Stimulated activated CD4-positive, alpha-beta T cell treated with anti-CD3 and anti-CD28 coated beads, Interleukin-4, amount 100 ng/mL, for 4 hours (primary cell): ENCODE measurements at places on chromosomes 6 and 20.

DNA sequence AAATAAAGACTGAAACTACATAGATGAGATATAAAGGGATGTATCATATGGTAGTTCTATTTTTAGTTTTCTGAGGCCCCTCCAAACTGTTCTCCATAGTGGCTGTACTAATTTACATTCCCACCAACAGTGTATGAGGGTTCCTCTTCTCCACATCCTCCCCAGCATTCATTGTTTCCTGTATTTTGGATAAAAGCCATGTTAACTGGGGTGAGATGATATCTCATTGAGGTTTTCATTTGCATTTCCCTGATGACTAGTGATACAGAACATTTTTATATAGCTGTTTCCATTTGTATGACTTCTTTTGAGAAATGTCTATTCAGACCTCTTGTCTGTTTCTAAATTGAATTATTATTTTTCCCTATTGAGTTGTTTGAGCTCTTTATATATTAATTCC lies 229.3 kb downstream of the RFPL4B start:
- no peak for DNase-seq

- DNase-seq: no peak
These were observed 47.7 kb upstream of the DACT2 start for GRCh38 chr6:168367285-168367751.

GRCh38 chr6:775863-776262 lies 82.9 kb upstream of the EXOC2 start:
- no peak for DNase-seq

DNA sequence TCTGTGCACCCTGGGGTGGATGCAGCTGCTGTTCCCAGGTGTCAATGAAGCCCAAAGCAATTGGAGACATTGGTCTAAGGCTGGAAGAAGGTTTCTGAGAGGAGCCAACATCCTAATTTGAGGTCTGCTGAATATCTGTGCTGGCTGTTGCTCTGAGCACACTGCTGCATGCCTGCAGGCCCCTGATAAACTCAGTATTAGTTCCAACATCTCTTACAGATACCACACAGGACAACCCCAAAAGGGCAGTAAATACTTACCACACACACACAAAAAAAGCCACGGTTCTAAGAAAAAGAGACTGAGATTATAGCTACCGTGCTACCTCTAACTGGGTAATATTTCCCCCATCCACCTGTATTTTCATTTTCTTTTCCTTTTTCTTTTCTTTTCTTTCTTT lies 164.3 kb upstream of the SOX4 start:
- DNase-seq: no peak

DNA sequence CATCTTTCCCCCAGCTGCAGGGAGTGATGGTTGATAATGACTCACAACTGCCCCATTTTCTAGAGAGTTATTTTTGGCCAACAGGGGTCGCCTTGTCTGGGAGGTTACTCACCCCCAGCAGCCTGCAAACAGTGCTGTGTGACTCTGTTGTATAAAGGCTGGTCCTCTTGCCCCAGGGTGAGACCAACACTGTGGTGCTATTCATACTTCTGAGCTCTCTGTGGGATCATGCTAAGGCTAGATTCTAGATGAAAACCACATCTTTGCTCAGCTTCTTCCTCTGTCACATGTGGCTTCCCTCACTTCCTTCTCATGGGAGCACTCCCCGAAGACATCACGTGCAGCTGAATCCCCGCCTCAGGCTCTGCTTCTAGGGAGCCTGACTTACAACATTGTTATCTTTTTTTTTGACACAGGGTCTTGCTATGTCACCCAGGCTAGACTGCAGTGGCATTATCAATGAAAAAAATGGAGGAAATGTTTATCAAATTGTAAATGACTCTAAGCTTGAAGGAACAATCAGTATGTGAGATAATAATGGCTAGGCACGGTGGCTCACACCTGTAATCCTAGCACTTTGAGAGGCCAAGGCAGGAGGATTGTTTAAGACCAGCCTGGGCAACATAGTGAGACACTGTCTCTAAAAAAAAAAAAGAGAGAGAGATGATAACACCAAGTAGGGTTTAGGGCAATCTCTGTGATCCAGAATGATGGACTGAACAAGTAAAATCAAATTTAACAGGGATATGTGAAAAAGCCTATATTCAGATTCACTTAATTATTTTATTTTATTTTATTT lies 55.7 kb upstream of the SLC23A2 start:
- peak; percentile 73 for DNase-seq

GRCh38 chr6:132456700-132457143 lies 55.4 kb upstream of the MOXD1 start:
- no peak for DNase-seq

DNA sequence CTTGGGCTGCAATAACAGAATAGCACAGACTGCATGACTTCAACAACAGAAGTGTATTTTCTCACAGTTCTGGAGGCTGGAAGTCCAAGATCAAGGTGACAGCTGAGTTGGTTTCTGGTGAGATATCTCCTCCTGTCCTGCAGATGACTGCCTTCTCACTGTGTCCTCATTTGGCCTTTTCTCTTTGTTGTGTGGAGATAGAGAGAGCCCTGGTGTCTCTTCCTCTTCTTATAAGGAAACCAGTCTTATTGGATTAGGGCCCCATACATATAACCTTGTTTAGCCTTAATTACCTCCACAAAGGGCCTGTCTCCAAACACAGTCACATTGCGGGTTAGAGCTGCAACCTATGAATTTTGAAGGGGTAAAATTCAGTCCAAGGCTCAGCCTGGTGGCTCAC lies 57.0 kb upstream of the BMP6 start:
- DNase-seq: no peak

- no peak for DNase-seq
These were observed 2.1 kb downstream of the SOBP start for GRCh38 chr6:107491760-107492660.

- no peak for DNase-seq
These were observed 314.3 kb upstream of the NT5E start for GRCh38 chr6:85135376-85136094.

- DNase-seq: no peak
These were observed 47.6 kb upstream of the SMLR1 start for GRCh38 chr6:130779658-130780033.

DNA sequence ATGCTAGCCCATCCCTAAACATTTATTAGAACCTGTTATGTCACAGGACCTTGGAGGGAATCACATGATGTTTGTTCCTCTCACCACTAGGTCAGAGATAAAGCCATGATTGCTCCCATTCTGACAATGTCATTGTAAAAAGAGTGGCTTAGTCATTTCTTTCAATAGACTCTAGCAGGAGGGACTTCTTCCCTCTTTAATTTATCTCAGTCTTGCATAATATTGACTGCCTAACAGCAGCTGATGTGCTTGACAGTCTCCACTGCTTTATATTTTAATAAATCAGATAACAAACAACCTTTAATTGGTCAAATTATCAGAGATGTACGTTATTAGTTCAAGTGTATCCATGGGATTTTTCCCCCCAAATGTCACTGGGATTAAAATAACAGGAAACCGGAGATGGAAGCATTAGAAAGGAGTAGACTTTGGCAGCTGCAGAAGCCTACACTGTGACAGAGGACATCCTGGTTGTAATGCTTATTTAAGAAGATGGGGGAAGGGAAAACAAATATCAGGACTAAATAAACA lies 39.6 kb downstream of the LAMA4 start:
- DNase-seq: no peak

DNA sequence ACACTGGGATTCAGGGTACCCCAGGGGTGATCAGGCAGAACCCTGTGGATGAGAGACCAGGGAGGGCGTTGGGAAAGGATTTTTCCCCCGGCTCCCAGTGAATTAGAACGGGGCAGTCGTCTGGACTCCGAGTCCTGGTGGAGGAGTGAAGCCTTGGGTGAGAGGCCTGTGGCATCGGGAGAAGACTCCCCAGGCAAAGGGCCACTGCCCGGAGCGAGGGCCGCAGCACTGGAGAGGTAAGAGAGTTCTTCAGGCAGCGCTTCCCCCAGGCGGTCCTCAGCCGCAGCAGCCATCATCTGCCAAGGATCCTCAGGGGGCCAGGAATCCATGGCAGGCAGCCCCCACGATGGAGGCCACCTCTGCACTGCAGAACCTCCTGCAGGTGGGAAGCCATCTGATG lies 663 bp downstream of the C6orf15 start:
- no peak for DNase-seq

DNA sequence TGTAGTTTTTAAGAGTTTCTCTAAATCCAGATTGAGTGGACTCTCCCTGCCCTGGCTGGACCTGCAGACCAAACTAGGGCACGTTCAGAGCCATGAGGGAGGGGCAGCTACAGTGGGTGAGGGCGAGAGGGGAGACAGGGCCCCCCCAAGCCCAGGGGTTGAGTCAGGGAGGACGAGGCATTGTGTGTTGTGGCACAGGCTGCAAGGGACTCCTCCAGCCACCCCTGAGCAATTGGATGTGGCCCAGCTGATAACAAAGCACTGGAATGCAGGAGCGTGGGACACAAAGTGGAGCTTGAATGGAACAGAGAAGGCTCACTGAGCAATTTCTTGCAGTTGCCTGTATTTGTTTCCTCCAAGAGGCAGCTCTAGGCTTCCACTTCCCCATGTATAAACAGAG lies 43.5 kb upstream of the MYL9 start:
- DNase-seq: no peak

DNA sequence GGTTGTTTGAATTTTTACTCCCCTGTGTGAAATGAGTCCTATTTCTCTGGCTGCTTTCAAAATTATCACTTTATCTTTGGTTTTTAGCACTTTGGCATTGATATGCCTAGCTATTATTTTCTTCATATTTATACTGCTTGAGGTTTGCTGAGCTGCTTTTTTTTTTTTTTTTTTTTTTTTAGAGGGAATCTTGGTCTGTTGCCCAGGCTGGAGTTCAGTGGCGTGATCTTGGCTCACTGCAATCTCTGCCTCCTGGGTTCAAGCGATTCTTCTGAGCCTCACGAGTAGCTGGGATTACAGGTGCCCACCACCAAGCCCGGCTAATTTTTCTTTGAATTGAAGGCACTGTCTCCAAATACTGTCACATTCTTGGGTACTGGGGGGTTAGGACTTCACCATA lies 40.6 kb downstream of the STXBP5 start:
- DNase-seq: no peak
